ENCODE measurements at places on chromosomes 16 and 17.

GRCh38 chr17:17749025-17749772 lies 67.9 kb downstream of the RAI1 start:
- no peak for DNase-seq

DNA sequence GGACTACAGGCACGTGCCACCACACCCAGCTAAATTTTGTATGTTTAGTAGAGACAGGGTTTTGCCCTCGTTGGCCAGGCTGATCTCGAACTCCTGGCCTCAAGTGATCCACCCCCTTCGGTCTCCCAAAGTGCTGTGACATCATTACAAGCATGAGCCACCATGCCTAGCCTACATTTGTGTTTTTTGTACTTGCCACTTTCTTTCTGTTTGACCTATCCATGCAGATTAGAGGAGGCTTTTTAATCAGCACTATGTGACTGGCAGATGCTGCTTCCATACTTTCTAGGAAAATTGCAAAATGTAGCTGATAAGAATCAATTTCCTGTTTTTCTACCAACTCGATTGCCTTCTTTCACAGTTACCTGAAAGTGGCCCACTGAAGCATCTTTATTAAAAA lies 57.3 kb downstream of the B9D1 start:
- peak; percentile 52 for DNase-seq

GRCh38 chr16:28932339-28933141 lies 769 bp downstream of the CD19 start:
- DNase-seq: no peak

GRCh38 chr16:88276591-88276990 lies 106.2 kb upstream of the ZNF469 start:
- DNase-seq: no peak

DNA sequence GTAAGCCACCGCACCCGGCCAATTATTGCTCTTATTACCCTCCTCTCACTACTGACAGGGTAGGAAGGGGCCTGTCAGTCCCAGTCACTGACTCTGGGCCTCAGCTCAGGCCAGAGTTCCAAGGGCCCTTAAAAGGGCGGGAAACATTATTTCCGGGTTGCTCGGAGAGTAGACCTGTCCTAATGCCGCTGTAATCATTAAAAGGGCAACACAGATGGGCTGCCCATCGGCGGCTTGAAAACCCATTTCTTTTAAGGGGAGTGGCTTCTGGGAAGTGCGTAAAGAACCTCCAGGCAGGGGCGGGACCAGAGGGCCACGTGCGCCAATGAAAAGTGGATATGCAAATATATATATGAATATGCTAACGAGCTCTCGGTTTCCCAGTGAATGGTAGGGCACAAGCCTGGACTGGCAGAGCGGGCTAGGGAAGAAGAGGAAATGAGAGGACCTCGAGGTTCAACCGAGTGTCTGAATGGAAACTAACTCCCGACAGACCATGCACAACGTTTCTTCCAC lies 26.6 kb downstream of the PIPOX start:
- peak; percentile 21 for DNase-seq

DNA sequence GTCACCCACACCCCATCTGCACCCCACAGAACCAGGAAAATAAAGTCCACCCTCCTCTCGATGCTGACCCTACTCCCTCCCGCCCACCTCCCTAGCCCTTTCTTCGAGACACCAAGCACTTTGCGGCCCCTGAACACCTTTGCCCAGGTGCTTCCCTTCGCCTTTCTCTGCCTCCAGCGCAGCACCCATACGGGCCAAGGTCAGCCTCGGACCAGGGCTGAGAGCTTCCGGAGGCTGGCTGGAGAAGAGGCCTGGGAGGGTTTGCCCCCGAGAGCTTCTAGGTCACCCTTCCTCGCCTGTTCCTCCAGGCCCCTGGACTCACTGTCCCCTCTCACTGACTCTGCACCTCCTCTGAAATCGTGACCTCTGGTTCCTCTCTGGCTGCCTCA lies 2.7 kb upstream of the NHERF2 start:
- no peak for DNase-seq

GRCh38 chr17:48504953-48505352 lies 25.9 kb downstream of the HOXB1 start:
- no peak for DNase-seq

- no peak for DNase-seq
Measured at GRCh38 chr17:72063756-72064450, 56.9 kb upstream of the SOX9 start.

DNA sequence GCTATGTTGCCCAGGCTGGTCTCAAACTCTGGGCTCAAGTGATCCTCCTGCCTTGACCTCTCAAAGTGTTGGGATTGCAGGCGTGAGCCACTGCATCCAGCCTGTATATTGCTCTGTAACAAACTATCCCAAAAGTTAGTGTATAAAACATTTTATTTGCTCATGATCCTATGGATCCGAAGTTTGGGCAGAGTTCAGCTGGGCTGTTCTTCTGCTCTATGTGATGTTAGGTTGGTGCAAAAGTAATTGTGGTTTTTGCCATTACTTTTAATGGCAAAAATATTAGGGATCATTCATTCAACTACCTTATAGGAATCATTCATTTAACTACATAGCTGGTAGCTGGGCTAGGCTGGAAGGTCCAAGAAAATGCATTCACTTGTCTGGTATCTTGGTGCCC lies 12.8 kb upstream of the WFIKKN2 start:
- DNase-seq: no peak

- DNase-seq: no peak
Measured at GRCh38 chr16:79269211-79269863, 331.2 kb downstream of the MAF start.

DNA sequence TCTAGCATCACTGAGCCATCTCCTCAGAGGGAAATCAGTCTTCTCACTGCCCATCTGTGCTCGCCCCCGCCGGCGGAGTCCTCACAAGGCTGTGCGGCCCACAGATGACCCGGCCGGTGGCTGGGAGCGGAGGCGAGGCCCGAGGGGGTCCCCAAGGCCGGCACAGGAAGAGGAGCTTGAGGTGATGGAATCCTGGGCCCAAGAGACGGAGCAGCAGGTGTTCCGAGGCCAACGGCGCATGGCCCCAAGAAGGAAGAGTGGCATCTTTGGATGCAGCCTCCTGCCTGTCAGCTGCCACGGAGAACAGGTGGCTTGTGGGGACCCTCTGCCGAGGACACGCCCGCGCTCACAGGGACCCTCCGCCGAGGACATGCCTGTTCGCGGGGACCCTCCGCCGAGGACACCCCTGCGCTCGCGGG lies 72.7 kb upstream of the GNG13 start:
- no peak for DNase-seq

GRCh38 chr16:65624229-65624628 lies 502.4 kb upstream of the CDH11 start:
- no peak for DNase-seq

- DNase-seq: peak; percentile 95
Measured at GRCh38 chr17:31508288-31509094, 117.0 kb downstream of the RAB11FIP4 start.

GRCh38 chr16:87740441-87740840 lies 25.3 kb downstream of the KLHDC4 start:
- no peak for DNase-seq

GRCh38 chr17:21419299-21420239 lies 43.4 kb downstream of the KCNJ12 start:
- no peak for DNase-seq

DNA sequence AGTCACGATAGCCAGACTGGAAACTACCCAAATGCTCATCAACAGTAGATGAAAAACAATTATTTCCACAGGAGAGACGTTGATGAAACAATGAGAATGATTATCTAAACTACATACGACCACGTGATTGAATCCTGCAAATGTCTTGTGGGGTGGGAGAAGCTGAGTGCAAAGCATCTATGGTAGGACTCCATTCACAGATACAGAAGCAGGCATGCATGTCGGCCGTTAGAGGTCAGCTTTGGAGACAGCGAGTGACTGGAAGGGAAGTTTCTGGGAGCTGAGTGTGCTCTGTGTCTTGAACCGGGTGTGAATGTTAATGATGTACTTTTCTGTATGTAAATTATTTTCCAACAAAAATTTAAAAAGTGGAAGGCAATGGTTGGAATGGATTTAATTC lies 71.5 kb upstream of the DNAJA2 start:
- DNase-seq: peak; percentile 39

GRCh38 chr17:57913575-57914272 lies 41.5 kb downstream of the CUEDC1 start:
- no peak for DNase-seq

DNA sequence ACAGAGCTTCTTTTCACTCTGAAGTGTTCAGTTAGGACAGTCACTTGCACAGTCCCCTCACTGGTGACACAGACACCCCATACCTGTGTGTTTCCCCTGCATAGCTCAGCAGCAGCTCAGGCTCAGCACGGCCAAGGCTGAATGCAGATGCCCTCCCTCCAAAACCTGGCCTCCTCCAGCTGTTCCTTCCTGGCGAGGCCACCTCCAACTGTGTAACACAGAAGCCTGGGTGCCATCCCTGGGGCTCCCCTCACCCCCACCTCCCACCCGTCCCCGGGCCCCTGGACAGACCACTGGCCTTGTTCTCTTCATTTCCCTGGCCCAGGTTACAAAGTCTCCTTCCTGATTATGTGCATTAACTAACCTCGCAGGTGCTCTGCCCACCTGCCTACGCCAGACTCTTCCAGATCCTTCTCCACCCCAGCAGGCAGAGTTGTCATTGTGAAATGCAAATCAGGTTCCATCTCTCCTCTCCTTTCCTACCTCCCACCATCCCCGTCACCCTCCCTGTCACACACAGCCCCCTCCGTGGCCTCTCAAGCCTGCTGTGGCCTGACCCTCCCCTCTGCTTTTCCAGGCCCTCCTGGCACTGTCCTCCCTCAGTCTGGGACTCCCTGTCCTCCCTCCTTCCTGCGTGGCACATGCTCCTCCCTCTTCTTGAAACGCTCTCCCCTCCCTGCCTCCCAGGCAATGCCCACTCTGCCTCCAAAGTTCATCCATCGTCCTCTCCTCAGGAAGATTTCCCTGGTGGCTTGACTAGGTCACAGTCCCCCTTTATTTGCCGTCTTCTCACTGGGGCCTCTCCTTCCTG lies 26.4 kb downstream of the MLYCD start:
- DNase-seq: no peak

- DNase-seq: no peak
Measured at GRCh38 chr16:72985148-72985941, 62.6 kb downstream of the ZFHX3 start.

- no peak for DNase-seq
Measured at GRCh38 chr17:77890771-77891170, 67.7 kb upstream of the TNRC6C start.

DNA sequence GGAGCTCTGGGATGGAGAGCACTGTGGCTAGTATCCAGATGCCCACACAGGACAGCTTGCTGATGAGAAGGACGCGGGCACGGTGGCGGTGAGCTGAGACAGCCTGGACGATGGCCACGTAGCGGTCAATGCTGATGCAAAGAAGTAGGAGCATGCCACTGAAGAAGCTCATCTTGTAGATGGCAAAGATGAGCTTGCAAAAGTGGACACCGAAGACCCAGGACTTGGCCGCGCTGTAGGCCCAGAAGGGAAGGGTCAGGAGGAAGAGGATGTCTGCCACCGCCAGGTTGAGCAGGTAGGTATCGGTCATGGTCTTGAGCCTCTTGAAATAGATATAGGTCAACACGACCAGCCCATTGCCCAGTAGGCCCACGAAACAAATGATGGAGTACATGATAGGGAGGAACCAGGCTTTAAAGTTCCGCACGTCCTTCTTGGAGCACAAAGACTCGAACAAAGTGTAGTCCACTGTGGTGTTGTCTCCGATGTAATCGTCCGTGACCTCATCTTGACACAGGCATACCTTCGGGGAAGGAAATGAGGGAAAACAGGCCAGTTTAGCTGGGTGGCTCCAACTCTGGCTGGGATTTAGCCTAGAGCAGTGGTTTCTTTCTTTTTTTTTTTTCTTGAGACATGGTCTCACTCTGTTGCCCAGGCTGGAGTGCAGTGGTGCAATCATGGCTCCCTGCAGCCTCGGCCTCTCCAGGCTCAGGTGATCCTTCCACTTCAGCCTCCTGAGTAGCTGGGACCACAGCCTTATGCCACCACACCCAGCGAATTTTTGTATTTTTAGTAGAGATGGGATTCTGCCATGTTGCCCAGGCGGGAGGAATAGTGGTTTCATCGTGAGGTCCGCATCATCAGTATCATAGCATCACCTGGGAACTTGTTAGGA lies 9.7 kb downstream of the CCR7 start:
- no peak for DNase-seq

DNA sequence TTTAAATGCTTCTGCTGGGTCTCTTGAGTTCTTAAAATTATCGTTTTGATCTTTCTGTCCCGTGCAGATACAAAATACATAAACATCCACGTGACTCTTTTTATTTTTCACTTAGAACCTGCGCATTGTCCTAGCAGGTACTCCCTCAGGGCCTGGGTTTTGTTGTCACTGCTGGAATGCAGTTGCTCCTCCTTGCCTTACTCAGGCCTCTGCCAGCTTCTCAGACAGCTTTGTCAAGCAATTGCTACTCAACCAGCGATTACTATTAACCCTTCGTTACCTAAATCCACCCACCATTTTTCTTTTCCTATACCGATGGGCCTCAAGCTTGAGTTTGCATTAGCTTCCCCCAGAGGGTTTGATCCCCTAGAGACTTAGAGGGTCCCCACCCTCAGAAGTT lies 405.9 kb upstream of the RBFOX1 start:
- DNase-seq: no peak

DNA sequence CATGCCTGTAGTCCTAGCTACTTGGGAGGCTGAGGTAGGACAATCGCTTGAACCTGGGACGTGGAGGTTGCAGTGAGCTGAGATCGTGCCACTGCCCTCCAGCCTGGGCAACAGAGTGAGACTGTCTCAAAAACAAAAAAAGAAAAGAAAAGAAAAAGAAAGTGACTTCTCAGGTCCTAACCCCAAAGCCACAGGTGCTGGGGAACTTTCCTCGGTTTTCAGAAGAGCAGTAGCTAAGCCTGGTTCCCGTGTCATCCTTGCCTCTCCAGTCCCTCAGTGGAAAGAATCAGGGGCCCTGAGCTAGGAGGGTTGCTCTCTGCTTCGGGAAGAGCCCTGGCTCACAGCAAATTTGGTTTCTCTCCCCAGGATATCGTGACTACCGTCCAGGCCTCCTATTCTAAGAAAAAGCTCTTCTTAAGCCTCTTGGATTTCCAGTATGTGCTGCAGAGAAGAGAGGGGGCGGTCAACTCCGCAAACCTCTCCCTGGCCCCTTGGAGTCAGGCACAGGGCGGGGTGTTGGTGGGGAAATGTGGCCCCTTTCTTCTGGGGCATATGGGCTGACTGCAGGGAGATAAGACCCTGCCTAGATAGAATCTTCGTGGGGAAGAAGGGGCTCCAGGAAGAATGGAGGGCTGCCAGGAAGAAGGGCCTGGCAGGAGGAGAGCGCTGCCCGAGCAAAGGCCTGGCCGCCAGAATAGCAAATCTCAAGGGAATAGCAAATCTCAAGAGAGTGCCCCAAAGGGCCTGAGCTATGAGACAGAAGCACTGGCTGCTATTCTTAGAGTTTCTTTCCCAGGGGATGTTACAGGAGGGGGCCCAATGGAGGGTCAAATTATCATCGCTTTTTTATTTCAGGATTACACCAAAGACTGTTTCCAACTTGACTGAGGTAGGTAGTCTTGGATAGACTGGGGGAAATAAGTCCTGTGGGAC lies 8.3 kb upstream of the NLRC5 start:
- DNase-seq: no peak

- peak; percentile 95 for DNase-seq
Measured at GRCh38 chr16:23678430-23679273, at the start of gene PLK1. Gene PLK1 (plus strand): TSS chr16:23678889. CDS start chr16:23678933, 44 bp downstream.

Measured in hematopoietic multipotent progenitor cell treated with erythropoietin and hydrocortisone succinate and interleukin-3 and kit ligand, for 6 days (in vitro differentiated cells).